ENCODE measurements at places on chromosomes 11 and 22.
A peak's percentile ranks its signal among the peaks of the same experiment; 100 is the strongest.

GRCh38 chr11:64526795-64527194, 64.2 kb upstream of the SLC22A12 start:
- no peak for DNase-seq

DNA sequence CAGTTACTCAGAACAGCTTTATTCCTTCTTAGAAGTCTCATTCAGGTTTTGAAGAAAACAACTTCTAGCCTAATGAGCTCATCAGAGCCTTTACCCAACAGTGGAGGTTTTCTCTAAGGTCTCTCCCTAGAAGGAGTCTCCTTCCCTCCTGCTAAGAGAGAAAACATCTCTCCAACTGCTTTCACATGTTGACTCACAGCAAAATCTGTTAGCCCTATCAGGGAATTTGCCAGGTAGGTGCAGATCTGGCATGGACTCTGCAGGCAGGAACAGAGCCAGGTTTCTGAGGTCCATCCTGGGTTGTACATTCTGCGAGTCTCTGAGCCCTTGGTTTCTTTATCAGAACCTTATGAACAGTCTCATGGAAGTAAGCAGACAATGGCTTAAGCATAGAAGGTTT, 214.4 kb downstream of the HIPK3 start:
- DNase-seq, result no peak

GRCh38 chr22:37967147-37967546, 13.6 kb downstream of the POLR2F start:
- no peak for DNase-seq

GRCh38 chr22:42805998-42806830, 50.9 kb downstream of the ARFGAP3 start:
- DNase-seq, result no peak

DNA sequence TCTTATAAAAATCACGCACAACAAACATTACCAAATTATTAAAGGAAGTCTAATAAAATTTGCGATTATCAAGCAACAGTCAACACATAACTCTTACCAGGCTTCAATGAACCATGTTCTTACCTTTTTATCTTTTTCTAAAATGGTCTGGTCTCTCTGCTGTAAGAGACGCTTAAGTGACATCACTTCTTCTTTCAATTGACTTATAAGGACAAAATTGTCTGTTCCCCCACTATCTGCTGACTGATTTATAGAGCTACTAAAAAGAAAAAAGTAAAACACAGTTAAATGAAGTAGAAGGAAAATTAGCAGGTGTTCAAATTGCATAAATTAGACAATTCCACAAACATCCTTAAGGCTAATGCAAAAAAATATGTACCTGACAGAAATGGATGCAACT, 10.9 kb downstream of the FAM76B start:
- DNase-seq, result no peak

DNA sequence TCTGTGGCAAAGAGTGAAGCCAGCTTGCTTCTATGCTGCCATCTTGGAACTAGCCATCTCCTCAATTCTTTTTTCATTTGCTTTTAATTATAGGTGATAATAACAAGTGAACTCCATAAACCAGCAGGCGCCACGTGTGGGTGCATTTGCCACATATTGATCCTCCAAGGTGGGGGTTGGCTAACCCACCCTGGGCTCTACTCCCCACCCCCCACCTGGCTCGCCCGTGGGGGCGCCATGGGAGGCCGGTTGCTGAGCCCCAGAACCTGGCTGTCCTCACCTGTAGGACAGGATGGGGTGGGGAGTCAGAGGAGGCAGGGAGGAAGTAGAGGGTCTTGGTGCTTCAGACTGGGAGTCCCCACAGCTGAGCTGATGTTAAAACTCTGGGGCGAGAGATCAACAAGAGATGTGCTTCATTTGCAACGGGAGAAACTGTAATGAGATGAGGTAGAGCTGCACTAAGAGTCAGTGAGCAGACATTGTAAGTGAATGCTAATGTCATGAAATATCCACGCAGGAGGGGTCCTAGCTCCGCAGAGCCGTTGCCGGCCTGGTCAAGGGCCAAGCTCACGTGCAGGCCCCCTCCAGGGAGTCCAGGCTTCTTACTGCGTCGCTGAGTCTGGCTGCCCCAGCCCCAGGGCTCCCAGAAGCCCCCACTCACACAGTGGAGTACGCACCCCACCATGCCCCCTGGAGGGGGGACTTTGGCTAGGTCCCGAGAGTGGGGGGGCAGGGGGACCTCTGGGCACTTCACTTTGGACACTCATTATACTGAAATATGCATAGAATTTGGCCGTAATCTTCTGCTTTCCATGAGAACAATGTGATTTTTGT, 59.4 kb downstream of the BRD1 start:
- no peak for DNase-seq

GRCh38 chr11:84720706-84721402, 906.3 kb downstream of the DLG2 start:
- no peak for DNase-seq

DNA sequence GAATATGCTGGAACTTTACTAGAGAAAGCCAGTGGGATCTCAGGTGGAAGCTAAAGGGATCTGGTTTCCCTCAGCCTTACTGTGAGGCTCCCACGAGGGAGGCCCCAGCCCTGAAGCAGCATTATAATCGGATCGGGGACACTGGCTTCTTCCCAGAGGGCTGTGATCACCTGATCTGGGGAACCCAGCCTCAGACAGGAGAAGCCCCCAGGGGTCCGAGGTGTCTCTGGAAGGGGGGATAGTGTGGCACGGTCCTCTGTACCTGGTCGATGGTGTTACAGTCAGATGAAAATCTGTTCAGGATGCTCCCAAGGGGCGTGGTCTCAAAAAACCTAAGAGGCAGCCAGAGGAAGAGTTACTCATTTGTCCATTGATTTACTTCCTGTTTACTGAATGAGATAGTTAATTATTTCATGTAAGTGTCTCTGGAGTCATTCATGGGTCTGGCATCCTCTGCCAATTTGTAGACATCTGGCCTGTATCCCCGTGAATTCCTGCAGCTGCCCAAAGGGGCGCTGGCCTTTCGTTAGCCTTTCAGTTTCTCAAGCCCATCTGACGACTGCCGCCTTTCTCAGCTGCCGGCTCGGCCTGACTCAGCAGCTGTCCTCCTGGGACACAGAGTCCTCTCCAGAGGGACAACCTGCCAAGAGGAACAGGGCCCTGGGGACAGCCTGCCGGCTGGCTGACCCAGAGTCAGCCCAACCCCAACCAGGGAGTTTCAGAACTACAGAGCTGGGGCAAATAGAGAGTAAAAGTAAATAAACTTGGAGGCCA, 17.0 kb upstream of the KCNJ11 start:
- DNase-seq, result peak; percentile 53

DNA sequence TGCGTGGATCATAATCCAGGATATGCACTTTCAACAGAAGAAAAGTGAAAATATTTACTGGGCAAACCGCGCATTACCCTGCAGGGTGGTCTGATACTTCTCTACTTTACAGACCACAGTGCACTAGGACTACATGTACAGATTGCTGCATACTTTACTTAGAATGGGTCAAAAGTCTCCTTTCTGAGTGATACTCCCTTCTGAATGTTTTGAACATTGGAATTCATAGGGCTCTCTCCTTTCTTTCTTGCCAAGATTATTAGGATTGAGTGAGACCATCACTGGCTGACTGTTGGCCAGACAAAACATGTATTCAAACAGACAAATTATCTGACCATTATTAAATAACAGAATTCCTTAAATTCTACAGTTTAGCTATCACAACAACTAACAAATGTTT, 6.6 kb upstream of the FIBIN start:
- no peak for DNase-seq

GRCh38 chr11:7576726-7577290, 63.0 kb downstream of the PPFIBP2 start:
- no peak for DNase-seq

DNA sequence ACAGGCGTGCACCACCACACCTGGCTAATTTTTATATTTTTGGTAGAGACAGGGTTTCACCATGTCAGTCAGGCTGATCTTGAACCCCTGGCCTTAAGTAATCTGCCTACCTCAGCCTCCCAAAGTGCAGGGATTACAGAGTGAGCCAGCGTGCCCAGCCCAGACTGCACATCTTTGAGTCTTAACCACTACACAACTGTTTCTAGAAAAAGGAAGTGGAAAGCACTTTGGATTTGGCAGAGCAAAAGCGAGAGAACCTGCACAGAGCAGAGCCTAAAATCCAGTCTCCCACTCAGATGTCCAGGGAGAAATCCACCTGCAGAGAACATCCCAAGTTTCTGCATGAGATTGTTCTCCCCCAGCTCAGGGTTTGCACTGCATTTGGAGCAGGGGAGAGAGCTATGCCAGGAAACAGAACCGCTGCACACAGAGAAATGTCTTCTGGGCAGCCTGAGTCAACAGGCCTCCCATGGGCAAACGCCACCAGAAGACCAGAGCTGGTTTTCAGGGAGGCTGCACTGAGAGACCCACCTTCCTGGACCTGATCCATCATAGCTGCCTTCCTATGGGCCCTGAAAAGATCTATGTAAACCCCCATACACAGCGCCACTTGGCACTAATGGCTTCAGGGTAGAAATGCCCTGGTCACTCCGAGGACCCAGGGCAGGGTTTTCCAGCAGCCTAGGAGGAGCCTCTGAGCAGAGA, 54.0 kb downstream of the RPUSD4 start:
- no peak for DNase-seq

- no peak for DNase-seq
Measured at GRCh38 chr11:125701858-125702621, 21.4 kb upstream of the ACRV1 start.

GRCh38 chr11:60280412-60280811, at the start of gene MS4A4A:
Gene MS4A4A (plus strand): TSS chr11:60280666. CDS start chr11:60280676, 10 bp downstream.
- DNase-seq, result no peak

GRCh38 chr11:71489311-71490043, 36.5 kb downstream of the NADSYN1 start:
- DNase-seq, result no peak

DNA sequence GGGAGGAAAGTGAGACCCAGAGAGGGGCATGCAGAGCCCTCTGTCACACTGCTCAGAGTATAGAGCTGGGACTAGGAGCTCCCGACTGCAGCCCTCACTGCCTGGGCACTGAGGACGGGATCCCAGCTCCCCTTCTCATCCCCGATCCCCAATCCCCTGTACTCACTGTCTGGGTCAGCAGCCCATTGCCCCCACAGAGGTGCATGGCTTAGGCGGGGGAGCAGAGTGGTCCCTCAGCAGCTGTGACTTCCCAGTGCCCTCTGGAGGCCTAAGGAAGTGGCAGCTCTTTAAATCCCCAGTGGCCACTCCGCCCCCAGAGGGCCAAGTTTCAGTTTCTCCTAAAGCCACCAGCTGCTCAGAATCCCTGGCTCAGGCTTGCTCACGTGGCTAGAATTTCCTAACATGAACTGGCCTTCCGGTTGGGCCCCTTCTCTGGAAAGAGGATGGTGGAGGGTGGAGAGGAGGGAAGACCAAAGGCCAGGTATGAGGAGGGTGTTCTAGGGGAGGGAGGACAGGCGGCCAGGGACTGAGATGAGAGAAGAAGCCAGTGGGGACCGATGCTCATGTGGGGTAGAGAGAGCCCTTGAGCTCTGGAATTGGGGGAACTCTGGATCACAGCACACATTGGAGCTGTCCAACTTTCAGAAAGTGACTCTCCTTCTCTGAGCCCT, at the start of gene BATF2:
Gene BATF2 (minus strand): TSS at position 262 of the 671 bp plus-strand sequence. CDS start 57 bp downstream, at position 205.
- peak; percentile 46 for DNase-seq

DNA sequence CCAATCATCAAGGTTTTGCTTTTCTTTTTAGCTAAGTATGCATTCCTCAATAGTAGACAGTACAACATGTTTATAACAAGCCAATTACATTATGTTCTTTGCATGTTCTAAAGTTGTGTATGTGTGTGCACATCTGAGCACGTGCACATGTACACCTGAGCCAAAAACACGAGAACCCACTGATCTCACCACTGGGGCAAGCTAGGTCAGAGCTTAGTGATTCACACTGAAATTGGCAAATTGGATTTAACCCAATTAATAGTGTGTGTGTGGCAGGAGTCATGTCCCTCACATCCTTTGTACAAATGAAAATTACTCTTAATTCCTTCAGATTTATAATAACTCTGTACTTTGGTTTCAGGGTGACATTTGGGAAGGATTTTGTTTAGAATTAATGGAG, 145.7 kb upstream of the TEAD1 start:
- DNase-seq, result no peak
